Hematopoietic multipotent progenitor cell treated with erythropoietin and hydrocortisone succinate and interleukin-3 and kit ligand, for 4 days (in vitro differentiated cells): ENCODE measurements at places on chromosomes 12 and 14.
A peak's percentile ranks its signal among the peaks of the same experiment; 100 is the strongest.

GRCh38 chr14:99964979-99965378 lies 100.2 kb upstream of the EVL start:
- no peak for DNase-seq

GRCh38 chr12:3496957-3497356 lies 6.0 kb downstream of the PRMT8 start:
- DNase-seq = peak; percentile 15

DNA sequence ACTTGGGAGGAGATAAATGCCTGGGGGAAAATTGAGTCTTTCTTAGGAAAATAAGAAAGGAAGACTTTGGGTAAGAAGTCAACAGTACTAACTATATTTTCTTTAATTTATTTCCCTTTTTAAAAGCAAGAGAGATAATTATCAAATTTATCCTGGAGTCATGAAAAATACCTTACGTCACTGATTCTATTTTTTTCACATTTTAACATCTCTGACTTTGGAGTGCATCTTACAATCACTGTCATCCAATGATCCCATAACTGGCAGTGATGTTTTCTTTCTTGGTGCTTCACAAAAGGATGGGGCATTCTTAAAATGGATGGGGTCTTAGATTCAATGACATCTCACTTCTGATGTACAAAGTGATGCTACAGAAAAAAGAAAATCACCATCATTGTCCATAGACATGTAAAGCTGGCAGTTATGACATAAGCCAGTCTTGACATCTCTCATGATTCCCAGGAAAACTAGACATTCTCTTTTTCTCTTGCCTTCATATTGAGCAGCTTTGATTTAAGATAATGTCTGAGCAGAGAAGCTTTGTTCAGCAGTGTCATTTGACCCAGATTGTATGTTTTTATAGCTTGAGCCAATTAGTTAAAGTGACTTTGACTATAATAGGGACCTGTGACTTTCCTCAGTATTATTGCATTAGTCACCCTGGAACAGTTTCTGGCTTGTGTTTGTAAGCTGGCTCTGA lies 236.2 kb downstream of the EGLN3 start:
- no peak for DNase-seq

GRCh38 chr12:42812871-42813270 lies 223.3 kb upstream of the PRICKLE1 start:
- no peak for DNase-seq

- DNase-seq = no peak
Measured at GRCh38 chr12:56591126-56591525, 39.0 kb downstream of the BAZ2A start.

GRCh38 chr12:130126023-130126432 lies 36.2 kb upstream of the FZD10 start:
- DNase-seq = no peak

DNA sequence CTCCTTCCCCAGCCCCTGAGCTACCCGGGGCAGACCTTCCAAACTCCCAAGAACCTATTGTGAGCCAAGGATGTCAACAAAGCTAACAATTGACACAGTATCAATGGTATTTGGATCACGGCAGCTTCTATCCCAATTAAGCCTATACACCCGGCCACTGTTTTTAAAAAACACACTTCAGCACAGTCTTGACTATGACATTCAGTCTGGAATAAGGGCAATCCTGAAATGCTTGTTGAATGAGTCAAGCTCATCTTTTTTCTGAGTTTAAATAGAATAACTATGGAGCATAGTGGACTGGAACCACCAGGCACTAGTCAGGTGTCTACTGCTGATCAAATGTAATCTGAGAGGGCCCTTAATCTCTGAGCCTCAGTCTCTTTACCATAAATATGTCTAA lies 5.7 kb downstream of the DENND5B start:
- DNase-seq = no peak

DNA sequence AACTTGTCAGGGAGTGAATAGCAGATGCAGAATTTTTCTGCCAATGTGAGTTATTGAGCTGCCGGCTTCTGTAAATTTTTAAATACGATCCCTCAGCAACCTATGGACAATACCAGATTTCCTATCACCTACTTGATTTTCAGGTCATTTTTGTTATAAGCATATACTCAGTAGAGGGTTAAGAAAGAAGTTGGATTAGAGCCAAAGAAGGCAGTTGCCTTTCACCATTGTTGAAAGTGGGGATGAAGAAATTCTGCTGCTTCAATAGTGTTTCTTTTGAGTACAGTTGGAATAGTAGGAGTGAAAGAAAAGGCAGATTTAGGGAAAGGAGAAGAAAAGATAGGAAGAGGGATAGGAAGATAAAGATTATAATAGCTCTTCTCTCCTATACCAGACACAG lies 197.1 kb downstream of the ATP23 start:
- no peak for DNase-seq

DNA sequence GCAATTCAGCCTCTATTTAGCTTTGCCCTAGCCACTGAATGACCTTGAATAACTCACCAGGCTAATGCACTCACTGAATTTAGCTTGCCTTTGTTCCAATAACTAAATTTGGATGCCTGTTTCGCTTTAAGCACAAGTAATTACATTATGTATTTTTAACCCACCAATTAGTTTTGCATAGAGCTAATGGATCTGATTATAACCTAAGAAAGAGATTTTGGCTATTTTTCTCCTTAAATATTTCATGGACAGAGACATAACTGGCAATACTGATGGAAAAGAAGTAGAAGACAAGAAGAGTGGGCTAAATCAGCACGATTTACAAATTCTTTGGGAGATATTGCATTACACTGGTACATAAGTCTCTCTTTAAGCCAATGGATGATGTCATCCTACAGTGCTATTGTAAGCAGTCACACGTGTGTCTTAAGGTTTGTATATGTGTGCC lies 85.7 kb downstream of the AKAP6 start:
- no peak for DNase-seq

DNA sequence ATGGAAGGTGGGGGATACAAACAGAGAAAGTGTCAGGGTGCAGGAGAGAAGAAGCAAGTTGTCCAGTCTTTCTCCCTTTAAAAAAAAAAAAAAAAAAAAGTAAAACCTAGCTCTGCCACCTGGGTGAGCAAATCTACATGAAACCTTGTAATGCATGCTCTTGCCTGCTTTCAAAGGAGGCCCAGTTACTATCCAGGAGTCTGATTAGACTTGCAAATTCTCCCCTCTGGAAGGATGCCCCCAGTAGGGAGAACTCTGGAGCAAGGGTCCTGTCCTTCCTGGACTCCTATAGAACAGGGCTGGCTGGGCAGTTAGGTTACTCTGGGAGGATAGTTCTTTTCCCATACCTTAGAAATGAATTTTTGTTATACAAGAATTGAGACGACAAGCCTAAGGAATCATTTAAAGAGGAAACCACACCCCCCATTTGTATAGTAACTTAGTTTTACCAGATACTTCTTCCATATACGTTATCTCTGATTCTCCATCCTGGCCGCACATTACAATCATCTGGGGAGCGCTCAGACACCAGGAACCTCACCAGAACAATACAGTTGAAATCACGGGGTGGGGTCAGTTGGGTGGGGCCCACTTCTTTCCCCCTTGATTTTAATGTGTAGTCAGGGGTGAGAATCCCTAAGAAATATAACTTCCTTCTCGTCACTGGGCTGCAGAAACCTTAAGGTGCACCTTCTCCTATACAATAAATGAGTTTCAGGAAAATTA lies 30.5 kb downstream of the RAB35 start:
- DNase-seq = peak; percentile 60

DNA sequence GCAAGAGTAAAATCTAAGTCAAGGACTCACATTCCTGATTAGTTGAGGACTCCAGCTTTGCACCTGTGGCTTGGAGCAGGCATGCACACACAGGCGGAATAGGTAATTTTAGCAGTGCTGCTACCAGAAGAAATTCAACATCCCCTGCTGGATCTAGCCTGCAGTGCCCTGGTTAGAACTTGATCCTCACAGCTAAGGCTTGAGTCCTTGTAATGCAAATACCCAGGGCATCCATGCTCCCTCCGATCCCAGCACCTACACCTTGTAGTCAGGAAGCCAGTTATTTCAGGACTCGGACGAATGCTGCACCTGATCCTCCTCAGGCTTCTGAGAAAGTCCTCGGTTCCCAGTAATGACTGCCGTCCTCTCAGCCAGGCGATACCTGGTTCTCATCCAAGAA lies 309.0 kb upstream of the AMIGO2 start:
- DNase-seq = no peak

DNA sequence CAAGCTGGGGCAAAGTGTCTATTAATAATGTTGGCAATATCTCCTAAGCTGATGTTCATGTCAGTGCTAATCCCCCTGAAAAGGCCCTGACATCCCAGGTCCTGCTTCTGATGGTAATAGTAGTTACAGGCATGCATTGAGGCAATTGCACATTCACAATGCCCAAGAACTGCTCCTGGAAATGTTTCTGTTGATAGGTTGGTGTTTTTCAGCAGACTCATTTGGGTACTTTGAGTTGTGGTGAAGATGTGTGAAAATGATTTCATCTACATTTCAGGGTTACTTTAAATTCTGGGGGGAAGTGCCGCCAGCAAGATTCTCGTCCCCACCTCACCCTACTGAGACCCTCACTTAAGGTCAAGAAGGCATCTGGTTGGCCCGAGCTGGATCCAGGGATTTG lies 92.9 kb downstream of the BBS10 start:
- no peak for DNase-seq

GRCh38 chr14:94355191-94355794 lies 32.2 kb upstream of the SERPINA6 start:
- peak; percentile 43 for DNase-seq

DNA sequence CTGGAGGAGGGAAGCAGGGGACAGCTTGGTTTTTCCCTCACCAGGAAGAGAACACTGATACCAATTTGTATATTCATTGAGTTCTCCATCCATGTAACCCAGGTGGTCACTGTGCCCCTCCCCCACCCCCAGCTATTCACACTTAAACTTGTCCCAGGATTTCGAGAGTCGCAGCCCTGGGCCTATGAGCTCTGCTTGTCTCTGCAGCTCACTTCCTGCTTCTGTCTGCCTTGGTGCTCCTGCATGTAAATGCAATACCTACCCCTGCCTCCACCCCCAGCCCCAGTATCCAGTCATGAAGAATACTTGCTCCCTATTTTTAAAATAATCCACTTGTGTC lies 452.2 kb downstream of the BCL11B start:
- DNase-seq = no peak

GRCh38 chr12:107131832-107132616 lies 38.7 kb upstream of the CRY1 start:
- peak; percentile 73 for DNase-seq

DNA sequence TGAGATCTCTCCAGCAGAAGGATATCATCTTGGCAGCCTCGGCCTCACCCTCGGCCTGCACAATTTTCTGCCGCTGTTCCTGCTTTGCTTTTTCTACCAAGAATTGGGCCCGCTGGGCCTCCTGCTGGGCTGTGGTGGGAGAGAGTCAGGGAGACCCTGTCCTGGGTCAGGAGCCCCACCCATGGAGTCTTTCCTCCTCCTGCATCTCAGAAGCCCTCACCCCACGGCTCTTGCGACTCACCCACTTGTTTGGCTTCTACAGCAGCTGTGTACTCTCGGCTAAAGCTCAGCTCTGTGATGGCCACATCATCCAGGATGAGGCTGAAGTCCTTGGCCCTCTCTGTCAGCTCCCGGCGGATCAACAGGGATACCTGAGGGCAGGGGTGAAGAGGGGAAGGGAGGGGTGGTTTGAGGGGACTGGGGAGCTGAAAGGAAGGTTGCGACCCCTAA lies 2.8 kb downstream of the PHB2 start:
- no peak for DNase-seq

DNA sequence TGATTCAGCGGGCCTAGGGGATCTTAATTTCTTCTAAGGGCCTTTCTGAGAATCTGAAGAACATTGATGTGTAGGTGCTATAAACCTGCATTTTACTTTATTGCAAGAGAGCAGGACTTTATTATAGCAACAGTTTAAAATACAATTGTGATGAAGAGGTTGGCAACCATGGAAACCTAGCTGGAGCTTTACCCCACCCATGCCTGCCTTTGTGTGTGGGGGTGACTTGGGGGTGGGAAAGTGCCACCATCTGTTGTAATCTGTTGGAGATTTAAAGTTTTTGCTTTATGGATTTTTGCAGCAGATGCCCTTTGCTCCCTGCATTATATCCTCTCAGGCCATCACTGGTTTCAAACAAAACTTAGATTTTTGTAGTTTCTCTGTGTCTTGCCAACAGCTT lies 64.6 kb downstream of the ATG14 start:
- DNase-seq = no peak

- peak; percentile 31 for DNase-seq
Measured at GRCh38 chr12:108825201-108825950, 32.0 kb downstream of the SSH1 start.

DNA sequence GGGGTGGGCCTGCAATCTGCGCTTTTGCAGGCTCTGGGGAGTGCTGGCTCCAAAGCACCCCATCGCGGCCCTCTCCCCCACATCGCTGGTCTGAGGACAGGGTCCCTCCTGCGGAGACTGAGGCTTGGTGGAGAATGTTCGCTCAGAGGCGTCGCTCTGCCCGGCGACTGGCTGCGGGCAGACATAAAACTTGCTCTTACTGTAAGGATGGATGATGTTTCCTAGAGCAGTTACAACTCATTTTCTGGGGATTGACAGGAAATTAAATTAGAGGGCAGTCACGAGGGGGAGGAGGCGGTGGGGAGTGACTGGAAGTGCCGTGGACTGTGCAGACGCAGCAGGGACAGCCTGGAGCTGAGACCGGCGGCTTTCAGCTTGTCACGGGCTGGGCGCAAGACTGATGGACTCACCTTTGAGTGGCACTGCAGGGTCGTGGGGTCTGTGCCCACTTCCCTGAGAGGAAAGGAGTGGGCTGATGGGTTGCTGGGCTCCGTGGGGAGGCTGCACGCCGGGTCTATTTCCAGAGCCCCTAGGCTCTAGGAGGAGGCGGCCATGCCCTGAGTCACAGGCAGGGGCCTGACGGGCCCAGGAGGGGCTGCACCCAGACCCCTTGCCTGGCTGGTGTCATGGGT lies 32.8 kb downstream of the NOC4L start:
- no peak for DNase-seq

DNA sequence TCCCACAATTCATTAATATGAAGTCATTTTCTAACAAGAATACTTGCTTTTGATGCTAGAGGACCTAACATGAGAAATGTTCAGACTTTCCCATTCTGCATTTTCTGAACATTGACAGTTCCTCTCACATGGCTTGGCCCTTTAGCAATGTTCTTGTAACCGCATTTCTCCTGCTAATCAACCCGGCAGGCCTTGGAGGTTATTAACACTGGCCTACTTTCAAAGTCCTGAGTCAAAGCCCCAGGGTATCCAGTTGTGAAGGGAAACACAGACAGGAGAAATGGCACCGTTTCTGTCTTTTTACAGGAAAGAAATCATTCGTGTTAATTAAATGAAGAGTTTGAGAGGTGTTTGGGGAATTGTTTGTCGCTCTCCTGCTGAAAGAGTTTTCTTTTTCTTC lies 446.5 kb upstream of the MIS18BP1 start:
- DNase-seq = no peak

DNA sequence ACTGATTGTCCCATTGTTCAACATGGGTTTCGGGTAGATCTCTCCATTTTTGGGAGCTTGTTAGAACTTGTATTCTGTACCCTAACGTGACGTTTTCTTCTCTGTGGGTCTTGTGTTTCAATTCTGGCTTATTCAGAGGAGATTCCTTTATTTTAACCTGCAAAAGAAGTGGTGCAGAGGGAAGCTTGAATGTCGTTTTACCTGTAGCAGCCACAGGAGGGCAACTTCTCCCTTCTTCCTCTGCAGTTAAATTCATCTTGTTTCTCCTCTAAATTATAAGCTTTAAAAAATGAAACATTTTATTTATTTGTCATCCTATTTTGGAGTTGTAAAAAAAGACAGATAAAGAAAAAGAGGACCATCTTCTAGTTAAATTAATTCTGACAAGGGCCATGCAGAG lies 13.7 kb upstream of the CLEC4D start:
- DNase-seq = peak; percentile 26
